ENCODE measurements at places on chromosomes 3 and 15. TPM values are rescaled to one million over a fixed set of nuclear protein-coding genes. Genes with fewer than 3 reads are reported as not detected.

GYG1 gene
- 17.5 TPM for total RNA-seq

DNA sequence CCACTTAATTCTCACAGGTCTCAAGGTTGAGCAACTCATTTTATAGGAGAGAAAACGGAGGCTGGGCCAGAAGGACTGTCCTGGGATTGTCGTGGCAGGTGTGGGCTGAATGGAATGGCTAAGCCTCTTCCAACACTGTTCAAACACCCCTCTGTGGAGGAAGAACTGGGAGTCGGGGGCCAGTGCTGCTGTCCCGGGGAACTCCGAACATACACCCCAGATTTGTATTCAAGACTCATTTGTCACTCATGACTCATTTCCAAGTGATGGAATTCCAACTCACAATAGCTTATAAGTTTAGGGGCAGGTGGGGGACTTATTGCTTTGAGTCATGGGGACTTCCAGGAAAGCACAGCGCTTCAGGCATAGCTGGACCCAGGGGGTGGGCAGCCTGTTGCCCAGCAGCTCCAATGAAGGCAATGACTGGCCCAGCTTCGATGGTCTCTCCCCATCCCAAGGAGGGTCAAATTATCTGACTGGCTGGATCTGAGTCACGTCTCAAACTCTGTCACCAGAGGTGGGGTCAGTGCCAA is 72.5 kb downstream of the TM2D3 start:
- H3K36me3 ChIP-seq, result no peaks in the 10 kb centered on the region
- no peaks in the 10 kb centered on the region for H3K4me1 ChIP-seq
- no peak overlapping the region for H3K4me3 ChIP-seq
- H3K27ac ChIP-seq, result no peak overlapping the region

- no peaks in the 10 kb centered on the region for H3K36me3 ChIP-seq
- no peak overlapping the region for H3K4me3 ChIP-seq
- no peak for DNase-seq
- H3K27ac ChIP-seq, result no peak overlapping the region
- no peaks in the 10 kb centered on the region for H3K27me3 ChIP-seq
Measured at GRCh38 chr3:148106062-148106461, 591.6 kb upstream of the AGTR1 start.

SCG3 gene
- not detected for total RNA-seq

FBXO40 gene
- not detected for total RNA-seq

DNA sequence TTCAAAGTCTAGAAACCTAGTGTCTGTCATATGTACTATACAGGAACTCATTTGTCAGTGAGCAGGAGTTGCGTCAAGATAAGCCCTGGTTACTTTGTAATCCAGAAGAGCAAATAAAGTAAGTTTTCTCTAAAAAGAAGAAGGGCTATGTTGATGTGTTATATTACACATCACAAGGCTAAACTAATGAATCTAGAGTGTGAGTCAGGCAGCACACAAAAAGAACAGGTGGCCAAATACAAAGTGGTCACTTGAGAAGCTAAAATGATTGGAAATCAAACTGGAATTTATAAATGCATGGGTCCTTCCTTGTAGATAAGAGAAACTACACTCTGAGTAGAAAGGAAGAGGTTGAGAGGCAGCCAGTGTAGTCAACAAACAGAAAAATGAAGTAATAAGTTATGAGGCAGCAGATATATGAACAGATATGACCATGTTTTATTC is 771.6 kb downstream of the DIPK2A start:
- DNase-seq, result no peak
- no peak overlapping the region for H3K27ac ChIP-seq
- no peaks in the 10 kb centered on the region for H3K36me3 ChIP-seq
- no peaks in the 10 kb centered on the region for H3K4me1 ChIP-seq
- H3K4me3 ChIP-seq, result no peak overlapping the region

DNA sequence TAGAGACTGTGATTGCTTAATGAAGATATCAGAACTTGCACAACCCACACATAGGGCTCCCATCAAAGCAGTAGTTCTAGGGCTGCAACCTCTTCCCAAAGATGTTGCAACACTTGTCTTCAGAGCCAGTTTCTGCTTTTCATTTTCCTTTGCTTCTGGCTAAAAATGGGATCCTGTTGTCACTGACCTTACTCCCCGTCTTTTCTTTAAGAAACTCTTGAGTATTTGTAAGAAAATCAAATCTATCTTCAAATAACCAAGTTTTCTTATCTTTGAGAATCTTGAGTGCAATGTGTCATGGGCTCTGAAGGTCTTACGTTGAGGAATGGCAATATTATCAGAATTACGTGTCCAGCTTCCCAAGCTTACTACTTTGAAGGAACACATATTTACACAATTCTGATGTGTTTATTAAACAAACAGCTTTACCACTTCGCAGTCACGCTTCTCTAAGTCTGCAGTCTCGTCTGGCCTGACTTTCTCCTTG is 24.1 kb downstream of the CACNA1D start:
- no peak overlapping the region for H3K27ac ChIP-seq
- peaks cover 7% of the 10 kb centered on the region for H3K4me1 ChIP-seq
- H3K4me3 ChIP-seq, result no peak overlapping the region
- DNase-seq, result no peak

SLC51A gene
- not detected for total RNA-seq

ZDHHC3 gene
- 143 TPM for total RNA-seq

GRCh38 chr3:172333692-172334457 is 114.4 kb downstream of the GHSR start:
- peaks cover 51% of the 10 kb centered on the region for H3K36me3 ChIP-seq
- no peak for DNase-seq
- H3K4me3 ChIP-seq, result no peak overlapping the region
- peaks cover 5% of the 10 kb centered on the region for H3K4me1 ChIP-seq
- no peaks in the 10 kb centered on the region for H3K27me3 ChIP-seq
- no peak overlapping the region for H3K27ac ChIP-seq

DNA sequence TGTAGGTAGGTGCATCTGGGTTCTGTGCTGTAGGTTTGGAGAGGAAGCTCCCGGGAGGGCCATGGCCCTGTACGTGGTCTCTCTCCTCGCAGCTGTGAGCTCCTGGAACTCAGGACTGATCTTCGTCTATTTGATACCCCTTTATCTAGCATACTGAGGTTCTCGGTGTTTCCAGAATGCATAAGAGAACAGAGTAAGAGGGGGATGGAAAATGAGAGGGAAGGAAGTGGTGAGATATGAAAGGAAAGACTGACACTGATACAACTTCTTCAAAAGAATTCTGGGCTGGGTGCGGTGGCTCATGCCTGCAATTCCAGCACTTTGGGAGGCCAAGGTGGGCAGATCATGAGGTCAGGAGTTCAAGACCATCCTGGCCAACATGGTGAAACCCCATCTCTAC is 90.7 kb downstream of the CHRD start:
- H3K4me3 ChIP-seq, result no peak overlapping the region
- no peaks in the 10 kb centered on the region for H3K36me3 ChIP-seq
- H3K27me3 ChIP-seq, result no peaks in the 10 kb centered on the region
- peaks cover 20% of the 10 kb centered on the region for H3K4me1 ChIP-seq

ZPLD1 gene
- not detected for total RNA-seq

GHSR gene
- not detected for total RNA-seq

THUMPD3 gene
- 26.3 TPM for total RNA-seq

DNA sequence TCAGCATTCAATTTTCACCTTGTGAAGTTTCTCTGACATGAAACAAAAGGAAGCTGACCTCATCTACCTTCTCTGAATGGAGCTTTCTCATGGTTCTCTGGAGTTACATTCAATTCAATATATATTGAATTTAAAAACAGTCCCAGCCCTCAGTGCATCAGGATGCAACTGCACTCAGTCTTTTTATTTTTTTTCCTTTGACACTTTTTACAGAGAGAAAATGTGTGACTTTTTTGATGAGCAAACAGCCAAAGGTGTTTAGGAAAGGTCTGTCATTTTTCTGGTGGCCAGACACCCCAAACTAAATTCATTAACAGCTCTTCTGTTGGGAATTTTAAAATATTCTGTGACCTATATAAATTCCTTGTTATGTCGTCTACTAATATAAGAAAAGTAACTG is 19.3 kb upstream of the SNRK start:
- H3K4me1 ChIP-seq, result peaks cover 29% of the 10 kb centered on the region
- no peaks in the 10 kb centered on the region for H3K36me3 ChIP-seq
- DNase-seq, result no peak

AP3B2 gene
- total RNA-seq, result 3.1 TPM

- no peak for DNase-seq
- no peaks in the 10 kb centered on the region for H3K27me3 ChIP-seq
- peak overlapping the region; percentile 79 for H3K4me3 ChIP-seq
- H3K4me1 ChIP-seq, result peaks cover 44% of the 10 kb centered on the region
- peaks cover 12% of the 10 kb centered on the region for H3K36me3 ChIP-seq
Measured at GRCh38 chr3:57557085-57557537, 1.0 kb downstream of the PDE12 start.

GRK7 gene
- total RNA-seq, result not detected

ITIH3 gene
- total RNA-seq, result 5.6 TPM

DNA sequence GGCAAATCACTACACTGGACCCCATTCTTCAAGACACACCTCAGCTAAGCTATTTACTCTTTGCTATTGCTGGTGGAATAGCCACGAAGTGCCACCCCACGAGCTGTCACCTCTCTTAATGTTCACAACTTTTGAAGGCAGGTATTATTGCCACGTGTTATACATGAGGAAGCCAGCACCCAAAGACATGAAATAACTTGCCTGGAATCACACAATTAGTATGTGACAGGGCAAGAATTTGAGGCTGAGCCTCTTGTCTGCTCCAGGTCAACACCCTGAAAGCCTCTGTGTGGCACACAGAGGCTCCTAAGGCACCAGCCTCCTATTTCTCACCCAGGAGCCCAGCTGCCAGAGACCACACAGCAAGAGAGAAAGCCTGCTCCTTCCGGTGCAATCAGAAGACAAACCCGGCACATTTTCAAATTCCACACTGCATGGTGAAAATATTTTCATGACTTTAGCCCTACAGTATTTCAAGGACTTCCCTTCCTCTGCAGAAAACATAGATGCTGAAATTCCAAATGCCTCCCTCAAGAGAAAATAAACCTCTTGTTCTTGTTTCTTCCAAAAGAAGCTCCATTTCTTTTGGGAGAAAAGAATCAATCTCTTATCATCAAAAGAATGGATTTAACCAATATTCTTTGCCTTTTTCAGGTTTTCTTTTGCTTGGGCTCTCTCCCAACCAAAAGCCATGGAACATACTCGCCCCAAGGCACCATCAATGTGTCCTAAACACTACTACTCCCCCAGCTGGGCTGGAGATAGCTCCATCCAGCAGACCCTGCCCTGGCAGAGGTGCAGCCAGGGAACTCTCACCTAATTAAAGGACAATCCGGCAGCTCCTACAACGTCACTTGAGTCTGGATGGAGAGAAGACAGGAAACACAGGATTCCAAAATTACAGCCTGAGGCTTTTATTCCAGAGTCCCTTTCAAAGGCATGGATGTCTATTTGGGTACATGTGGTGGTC is 84.7 kb upstream of the THBS1 start:
- DNase-seq, result no peak
- H3K27ac ChIP-seq, result peak overlapping the region; percentile 34
- H3K27me3 ChIP-seq, result no peaks in the 10 kb centered on the region
- H3K4me3 ChIP-seq, result no peak overlapping the region

GRCh38 chr3:159130108-159130507 is 328.3 kb downstream of the MFSD1 start:
- no peaks in the 10 kb centered on the region for H3K36me3 ChIP-seq
- H3K27me3 ChIP-seq, result no peaks in the 10 kb centered on the region
- H3K4me1 ChIP-seq, result no peaks in the 10 kb centered on the region
- no peak overlapping the region for H3K27ac ChIP-seq
- DNase-seq, result no peak

- DNase-seq, result no peak
- peaks cover 30% of the 10 kb centered on the region for H3K4me1 ChIP-seq
- no peaks in the 10 kb centered on the region for H3K27me3 ChIP-seq
- H3K36me3 ChIP-seq, result peaks cover 18% of the 10 kb centered on the region
- no peak overlapping the region for H3K27ac ChIP-seq
Measured at GRCh38 chr3:150738688-150739087, 24.3 kb downstream of the SIAH2 start.

GABRR3 gene
- not detected for total RNA-seq

DNA sequence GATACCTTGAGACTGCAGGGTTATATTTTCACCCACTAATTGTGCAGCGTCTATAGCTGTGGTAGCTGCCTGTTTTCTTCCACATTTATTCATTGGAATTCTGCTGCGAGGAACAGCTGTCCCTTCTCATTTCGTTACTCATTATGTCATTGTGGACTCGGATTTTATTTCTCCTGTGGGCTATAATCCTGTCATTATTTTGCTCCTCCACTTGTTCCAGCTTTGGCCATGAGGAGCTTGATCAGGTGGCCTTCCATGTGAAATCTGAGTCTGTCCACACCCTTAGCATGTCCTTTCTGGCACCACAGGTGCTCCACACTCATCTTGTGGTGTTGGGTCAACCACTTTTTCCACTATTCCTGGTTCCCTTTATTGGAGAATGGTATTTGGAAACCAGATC is 14.8 kb downstream of the LYSMD4 start:
- H3K4me3 ChIP-seq, result no peak overlapping the region
- H3K27ac ChIP-seq, result no peak overlapping the region
- H3K36me3 ChIP-seq, result peaks cover 14% of the 10 kb centered on the region
- peaks cover 20% of the 10 kb centered on the region for H3K4me1 ChIP-seq
- DNase-seq, result no peak

DNA sequence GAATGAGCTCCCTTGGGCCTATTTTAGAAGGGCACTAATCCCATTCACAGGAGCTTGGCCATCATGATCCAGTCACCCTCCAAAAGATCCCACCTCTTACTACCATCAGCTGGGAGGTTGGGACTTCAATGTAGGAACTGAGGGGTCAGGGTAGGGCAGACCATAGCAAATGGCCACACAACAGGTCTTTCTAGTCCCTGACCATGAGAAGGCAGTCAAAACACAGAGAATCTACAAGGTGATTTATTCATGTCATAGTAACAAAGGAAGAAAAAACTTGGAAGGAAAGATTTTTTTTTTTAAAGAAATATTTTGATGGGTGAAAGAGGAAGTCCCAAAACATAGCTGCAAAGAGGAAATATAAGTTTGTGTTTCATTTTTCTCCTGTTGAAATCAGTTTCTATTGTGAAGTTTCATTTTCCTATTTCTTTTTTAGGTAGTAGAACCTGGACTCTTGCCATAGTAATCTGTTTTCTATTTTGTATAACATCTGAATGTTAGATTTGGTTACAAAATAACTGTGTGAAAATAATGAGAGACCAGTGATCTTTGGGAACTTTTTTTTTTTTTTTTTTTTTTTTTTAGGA is 23.5 kb upstream of the TNFSF10 start:
- H3K4me3 ChIP-seq, result no peak overlapping the region
- H3K4me1 ChIP-seq, result peaks cover 49% of the 10 kb centered on the region
- no peak for DNase-seq
- no peaks in the 10 kb centered on the region for H3K36me3 ChIP-seq
- H3K27ac ChIP-seq, result peak overlapping the region; percentile 83

GRCh38 chr3:97895216-97895615 is 73.4 kb downstream of the CRYBG3 start:
- H3K27ac ChIP-seq, result no peak overlapping the region
- peaks cover 24% of the 10 kb centered on the region for H3K36me3 ChIP-seq
- H3K27me3 ChIP-seq, result no peaks in the 10 kb centered on the region
- H3K4me1 ChIP-seq, result no peaks in the 10 kb centered on the region

FGF12 gene
- total RNA-seq, result 3.6 TPM

DNA sequence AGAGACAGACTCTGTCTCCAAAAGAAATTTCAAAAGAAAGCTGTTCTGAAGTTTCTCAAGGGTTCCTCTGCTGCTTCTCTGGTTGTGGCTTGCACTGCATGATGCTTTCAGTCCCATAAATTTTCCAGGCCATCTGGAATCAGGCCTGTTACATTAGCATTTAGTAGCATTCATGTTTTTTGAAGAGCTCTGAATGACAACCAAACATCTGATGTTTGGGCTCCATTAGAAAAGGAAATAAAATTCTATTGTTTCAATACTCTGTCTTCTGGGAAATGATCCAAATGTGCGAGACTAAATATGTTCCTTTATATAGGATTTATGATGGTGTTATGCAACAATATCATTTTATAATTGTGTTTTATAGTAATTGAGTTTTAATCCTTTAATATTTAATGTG is 455.8 kb downstream of the GABRG3 start:
- no peak for DNase-seq
- no peaks in the 10 kb centered on the region for H3K36me3 ChIP-seq

U2SURP gene
- 51.4 TPM for total RNA-seq
